Foreskin keratinocyte (primary cell): ENCODE measurements at places on chromosomes 4 and X. TPM values are rescaled to one million over a fixed set of nuclear protein-coding genes. Genes with fewer than 3 reads are reported as not detected.

- DNase-seq = no peak
Observed at GRCh38 chrX:73758250-73758649, 195.3 kb downstream of the CHIC1 start.

GRCh38 chrX:53768451-53768850 lies 81.9 kb upstream of the HUWE1 start:
- DNase-seq = no peak

DNA sequence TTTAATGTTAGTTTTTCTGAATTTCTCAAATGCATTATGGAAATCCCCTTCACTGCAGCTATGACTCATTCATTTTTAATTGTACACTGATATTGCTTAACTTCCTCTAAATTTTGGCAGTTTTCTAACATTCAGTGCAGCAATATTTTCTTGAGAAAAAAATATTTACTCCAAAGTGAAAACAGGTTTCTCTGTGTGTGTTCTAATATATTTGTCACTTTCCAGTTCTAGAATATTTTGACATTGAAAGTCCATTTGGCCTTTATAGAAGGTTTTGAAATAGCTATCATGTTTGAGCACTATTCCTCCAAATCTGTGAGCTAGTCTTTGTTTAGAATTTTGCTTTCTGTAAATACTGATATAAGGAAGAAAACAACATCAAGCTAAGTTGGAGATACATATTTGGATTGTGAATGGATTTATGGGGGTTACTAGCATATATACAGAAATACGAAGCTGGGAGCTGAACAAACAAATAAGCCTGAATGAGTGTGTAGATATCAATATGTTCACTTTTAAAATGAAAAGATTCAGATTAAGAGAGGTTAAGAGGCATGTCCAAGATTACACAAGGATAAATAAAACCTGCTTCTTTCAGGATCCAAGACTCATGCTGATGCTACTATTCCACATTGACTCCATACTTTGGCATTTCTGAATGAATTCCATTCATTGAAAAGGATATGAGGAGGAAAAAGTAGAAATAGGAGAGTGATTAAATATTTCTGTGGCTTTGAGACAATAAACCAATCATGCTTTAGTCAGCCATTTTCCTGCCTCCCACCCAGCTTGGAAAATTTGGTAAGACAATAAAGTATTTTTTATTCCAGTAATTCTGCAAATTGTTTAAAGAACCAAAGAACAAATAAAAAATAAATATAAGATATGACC lies 57.3 kb upstream of the SLIT2 start:
- DNase-seq = peak; percentile 75

GRCh38 chrX:155048977-155049619 lies 21.8 kb downstream of the CMC4 start:
- DNase-seq = no peak

DNA sequence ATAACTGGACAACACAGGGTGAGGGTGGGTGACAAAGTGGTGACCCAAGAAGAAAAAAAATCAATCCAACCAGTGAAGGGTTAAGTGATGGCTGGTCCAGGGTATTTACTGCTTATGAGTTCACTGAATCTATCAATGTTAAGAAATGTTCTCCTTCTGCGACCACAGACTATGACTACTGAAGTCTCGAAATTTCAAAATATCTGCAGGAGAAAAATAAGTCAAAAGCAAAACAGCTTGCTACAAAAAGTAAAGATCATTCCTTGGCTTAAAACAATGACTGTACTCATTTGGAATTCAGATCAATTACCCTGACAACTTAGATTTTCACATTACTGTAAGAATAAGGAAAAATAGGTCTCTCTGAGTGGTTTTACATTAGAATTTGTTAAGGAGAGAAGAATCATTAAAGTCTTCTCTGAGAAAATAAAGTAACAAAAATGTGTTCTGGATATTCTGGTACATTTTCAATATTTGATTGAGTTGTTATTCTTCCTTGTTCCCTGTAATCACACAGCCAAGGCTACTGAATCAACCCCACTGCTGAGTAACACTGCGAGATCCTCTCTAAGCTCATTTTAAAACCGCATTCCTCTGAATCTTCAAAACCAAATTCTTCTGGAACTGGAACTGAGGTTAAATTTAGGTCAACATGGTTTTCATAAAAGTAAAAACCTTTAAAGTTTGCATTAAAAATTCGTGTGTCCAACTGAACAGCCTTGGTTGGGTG lies 22.7 kb downstream of the SMPX start:
- no peak for DNase-seq

DNA sequence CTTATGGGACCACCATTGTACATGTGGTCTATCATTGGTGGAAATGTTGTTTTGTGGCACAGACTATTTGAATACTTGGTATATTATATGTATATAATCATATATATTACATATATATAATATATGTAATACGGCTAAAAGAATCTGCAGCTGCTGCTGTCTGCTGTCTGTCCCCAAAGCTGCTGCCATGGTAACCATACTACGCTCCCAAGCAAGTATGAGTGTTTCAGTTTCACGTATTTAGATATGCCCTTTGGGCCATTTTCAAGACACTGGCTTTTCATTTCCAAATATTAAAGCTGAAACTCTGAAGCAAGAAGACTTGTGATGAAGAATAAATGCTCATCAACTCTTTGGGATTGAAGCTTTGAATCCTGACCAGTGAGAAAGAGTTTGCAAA lies 42.0 kb upstream of the ARSJ start:
- no peak for DNase-seq

The C4orf17 gene
- not detected in 2 replicates for total RNA-seq

The RTL9 gene
- 0.07 and 0.11 TPM in 2 replicates for total RNA-seq

The CCKAR gene
- total RNA-seq = not detected in 2 replicates

The PKD2 gene
- 22.9 and 26.5 TPM in 2 replicates for total RNA-seq

The ASMT gene
- not detected in 2 replicates for total RNA-seq
